Smooth muscle cell of the coronary artery (primary cell): ENCODE measurements at places on chromosomes 11 and 22. TPM values are rescaled to one million over a fixed set of nuclear protein-coding genes. Genes with fewer than 3 reads are reported as not detected.

The PRG3 gene
- total RNA-seq, result not detected in 2 replicates

The MS4A6E gene
- total RNA-seq, result not detected in 2 replicates

The KRTAP5-11 gene
- total RNA-seq, result not detected in 2 replicates

The ASPHD2 gene
- total RNA-seq, result 1.5 and 3.7 TPM in 2 replicates

The TMEM134 gene
- total RNA-seq, result 4.1 and 24.4 TPM in 2 replicates

The MMP27 gene
- 1.3 TPM in 1 of 2 replicates, not detected in the other for total RNA-seq

The LRRC56 gene
- total RNA-seq, result 0.23 TPM in 2 replicates

The ZNF280B gene
- 0.08 and 0.12 TPM in 2 replicates for total RNA-seq

The TRAPPC4 gene
- 114 and 129 TPM in 2 replicates for total RNA-seq

The PATE2 gene
- total RNA-seq, result 0.15 TPM in 1 of 2 replicates, not detected in the other

The DTX4 gene
- total RNA-seq, result 0.35 and 1.7 TPM in 2 replicates
